Activated T-helper 1 cell treated with anti-CD3 and anti-CD28 coated beads, Interleukin-12 subunit alpha, Interleukin-12 subunit beta, Interleukin-2, Interleukin-4 antibody, amounts not matched to agents 30 ng/mL and 10 ng/mL and 1 ng/mL, durations not matched to agents 14 hours and 24 hours and 36 hours (primary cell): ENCODE measurements at places on chromosomes 7 and 10. TPM values are rescaled to one million over a fixed set of nuclear protein-coding genes. Genes with fewer than 3 reads are reported as not detected.

DNA sequence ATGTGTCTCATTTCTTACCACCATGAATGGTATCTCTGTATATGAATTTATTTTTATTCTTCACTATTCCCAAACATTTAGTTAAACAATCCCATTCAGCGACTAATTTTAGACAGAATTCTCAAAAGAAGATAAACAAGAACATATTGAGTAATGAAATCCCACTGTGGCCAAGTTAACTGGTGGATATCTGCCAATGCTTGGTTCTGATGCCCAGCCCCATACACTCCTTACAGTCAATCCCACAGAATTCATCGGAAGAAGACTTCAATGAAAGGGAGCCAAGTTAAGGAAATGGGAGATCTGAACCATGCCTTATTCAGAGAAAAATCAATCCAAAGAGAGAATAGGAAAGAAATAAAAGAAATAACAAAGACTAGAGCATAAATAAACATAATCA lies 518.0 kb downstream of the XPNPEP1 start:
- no peaks in the 10 kb centered on the region for H3K36me3 ChIP-seq
- no peak overlapping the region for H3K27ac ChIP-seq
- no peaks in the 10 kb centered on the region for H3K4me1 ChIP-seq

DNA sequence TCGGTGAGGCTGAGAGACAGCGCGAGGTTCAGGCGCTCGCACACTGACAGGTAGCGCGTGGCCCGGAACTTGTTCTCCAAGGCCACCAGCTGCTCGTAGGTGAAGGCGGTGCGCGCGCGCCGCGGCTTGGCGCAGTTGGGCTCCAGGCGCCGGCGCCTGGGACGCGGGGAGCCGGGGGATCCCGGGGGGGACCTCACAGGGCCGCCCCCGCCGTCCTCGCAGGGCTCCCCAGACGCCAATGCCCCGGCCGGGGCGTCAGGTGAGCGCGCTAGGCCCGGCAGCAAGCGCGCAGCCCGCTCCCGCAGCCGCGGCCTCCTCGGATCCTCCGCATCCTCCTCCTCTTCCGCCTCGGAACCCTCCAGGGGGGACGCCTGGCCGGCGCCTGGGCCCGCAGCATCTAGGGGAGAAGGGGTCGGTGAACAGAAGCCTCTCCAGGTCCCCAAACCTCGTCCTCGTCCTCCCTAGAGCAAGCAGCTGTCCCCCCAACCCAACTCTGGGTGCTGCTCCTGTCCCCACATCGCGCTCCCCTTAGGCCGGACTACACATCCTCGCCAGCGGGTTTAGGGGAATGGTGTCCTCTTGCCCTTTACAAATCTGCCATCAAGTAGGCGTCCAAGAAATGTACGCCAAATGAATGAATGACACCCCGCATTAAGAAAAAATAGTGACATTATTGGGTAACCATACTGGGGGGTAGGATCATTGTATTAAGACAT lies 1.9 kb downstream of the NKX1-2 start:
- H3K4me1 ChIP-seq, result peaks cover 6% of the 10 kb centered on the region
- no peak overlapping the region for H3K4me3 ChIP-seq
- H3K36me3 ChIP-seq, result no peaks in the 10 kb centered on the region
- no peak overlapping the region for H3K27ac ChIP-seq
- no peak for DNase-seq

- DNase-seq, result no peak
- no peaks in the 10 kb centered on the region for H3K27me3 ChIP-seq
- no peaks in the 10 kb centered on the region for H3K36me3 ChIP-seq
- no peak overlapping the region for H3K4me3 ChIP-seq
Observed at GRCh38 chr7:20607216-20607615, 8.3 kb upstream of the ABCB5 start.

CCDC3 gene
- 0.13 TPM in 1 of 2 replicates, not detected in the other for total RNA-seq

DNA sequence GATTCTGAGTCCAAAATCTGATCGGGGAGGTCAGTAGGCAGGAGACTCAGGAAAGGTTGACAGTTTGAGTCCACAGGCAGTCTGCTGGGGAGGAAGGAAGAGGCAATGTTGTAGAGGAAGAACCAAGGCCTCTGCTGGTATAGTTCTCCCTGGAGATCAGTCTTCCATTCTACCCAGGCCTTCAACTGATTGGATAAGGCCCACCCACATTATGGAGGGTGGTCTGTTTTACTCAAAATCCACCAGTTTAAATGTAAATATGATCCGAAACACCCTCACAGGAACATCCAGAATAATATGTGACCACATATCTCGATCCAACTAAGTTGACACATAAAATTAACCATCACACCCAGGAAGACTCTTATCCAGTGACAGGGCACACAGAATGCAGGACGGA lies 425.3 kb upstream of the ZMIZ1 start:
- H3K27ac ChIP-seq, result no peak overlapping the region
- no peaks in the 10 kb centered on the region for H3K4me1 ChIP-seq
- no peak for DNase-seq

GRCh38 chr7:140972876-140973829 lies 41.6 kb downstream of the MRPS33 start:
- H3K36me3 ChIP-seq, result no peaks in the 10 kb centered on the region
- no peak overlapping the region for H3K27ac ChIP-seq
- H3K27me3 ChIP-seq, result peaks cover 9% of the 10 kb centered on the region
- H3K4me1 ChIP-seq, result no peaks in the 10 kb centered on the region

DNA sequence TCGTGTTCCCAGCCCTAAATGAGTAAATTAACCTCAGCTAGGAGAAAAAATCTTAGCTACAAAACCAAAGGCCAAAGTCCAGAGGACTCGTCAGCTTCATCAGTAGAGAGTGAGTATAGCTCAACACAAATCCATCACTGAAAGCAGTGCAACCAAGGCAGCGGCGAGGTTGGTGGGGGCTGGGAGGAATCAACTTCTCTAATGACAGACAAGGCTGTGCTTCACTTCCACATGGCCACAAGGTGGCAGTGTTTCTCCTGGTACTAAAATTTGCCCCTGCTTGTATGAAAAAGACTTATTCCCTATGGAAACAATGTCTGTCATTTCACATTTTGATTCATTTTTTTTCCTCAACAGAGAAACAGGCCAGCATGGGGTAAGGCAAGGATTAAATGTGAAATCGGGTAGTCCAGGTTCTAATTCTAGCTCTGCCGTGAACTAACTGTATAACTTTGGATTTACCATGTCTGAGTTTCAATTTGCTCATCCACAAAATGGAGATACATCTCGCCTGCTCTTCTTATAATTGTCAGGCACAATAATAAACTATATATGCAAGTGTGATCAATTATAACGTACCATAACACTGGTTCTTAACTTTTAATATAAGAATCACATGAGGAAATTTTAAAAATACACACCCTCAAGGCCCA lies 39.3 kb downstream of the FAS start:
- peaks cover 5% of the 10 kb centered on the region for H3K36me3 ChIP-seq
- H3K4me1 ChIP-seq, result peaks cover 31% of the 10 kb centered on the region
- no peak overlapping the region for H3K27ac ChIP-seq
- H3K27me3 ChIP-seq, result peaks cover 2% of the 10 kb centered on the region
- no peak overlapping the region for H3K4me3 ChIP-seq
- peak; percentile 50 for DNase-seq

- no peaks in the 10 kb centered on the region for H3K27me3 ChIP-seq
- H3K4me3 ChIP-seq, result no peak overlapping the region
- no peaks in the 10 kb centered on the region for H3K36me3 ChIP-seq
- no peak overlapping the region for H3K27ac ChIP-seq
- H3K4me1 ChIP-seq, result no peaks in the 10 kb centered on the region
Observed at GRCh38 chr7:52233248-52233647, 802.2 kb upstream of the POM121L12 start.

GRCh38 chr7:129950933-129951225 lies 1.9 kb downstream of the UBE2H start:
- H3K27ac ChIP-seq, result no peak overlapping the region
- no peak overlapping the region for H3K4me3 ChIP-seq
- peaks cover 9% of the 10 kb centered on the region for H3K27me3 ChIP-seq
- DNase-seq, result no peak
- H3K4me1 ChIP-seq, result peaks cover 19% of the 10 kb centered on the region
- peaks cover 5% of the 10 kb centered on the region for H3K36me3 ChIP-seq
